SJCRH30 (cell line): ENCODE measurements at places on chromosomes 5 and 9. TPM values are rescaled to one million over a fixed set of nuclear protein-coding genes. Genes with fewer than 3 reads are reported as not detected.

Gene FOXD4L6
- 0.18 TPM in 1 of 2 replicates, not detected in the other for total RNA-seq

Gene CAST
- 56.6 and 61.0 TPM in 2 replicates for total RNA-seq

DNA sequence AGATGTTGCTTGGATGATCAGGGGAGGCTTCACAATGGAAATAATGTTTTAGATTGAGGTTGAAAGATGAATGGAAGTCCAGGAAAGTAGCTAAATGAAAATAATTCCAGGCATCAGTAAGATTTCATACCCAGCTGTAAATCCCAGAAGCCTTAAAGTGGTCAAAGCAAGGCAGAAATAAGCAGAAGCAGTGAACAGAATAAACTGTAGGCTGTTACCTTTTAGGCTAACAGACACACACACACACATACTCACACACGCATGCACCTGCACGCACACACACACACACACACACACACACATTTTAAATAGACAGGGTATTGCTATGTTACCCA is 175.3 kb downstream of the WDR70 start:
- no peaks in the 10 kb centered on the region for H3K36me3 ChIP-seq
- no peak overlapping the region for H3K27ac ChIP-seq
- no peaks in the 10 kb centered on the region for H3K27me3 ChIP-seq
- no peak for DNase-seq
- H3K4me3 ChIP-seq = no peak overlapping the region

- no peak for DNase-seq
- no peaks in the 10 kb centered on the region for H3K27me3 ChIP-seq
- H3K27ac ChIP-seq = no peak overlapping the region
- no peak overlapping the region for H3K4me3 ChIP-seq
- no peaks in the 10 kb centered on the region for H3K4me1 ChIP-seq
- 0 out of 2 replicates have a peak, but pooled peaks cover 2% of the 10 kb centered on the region for H3K36me3 ChIP-seq
These were observed 44.1 kb downstream of the KCNV2 start for GRCh38 chr9:2761424-2761823.
